BJ (cell line): ENCODE measurements at places on chromosomes 4 and X.

DNA sequence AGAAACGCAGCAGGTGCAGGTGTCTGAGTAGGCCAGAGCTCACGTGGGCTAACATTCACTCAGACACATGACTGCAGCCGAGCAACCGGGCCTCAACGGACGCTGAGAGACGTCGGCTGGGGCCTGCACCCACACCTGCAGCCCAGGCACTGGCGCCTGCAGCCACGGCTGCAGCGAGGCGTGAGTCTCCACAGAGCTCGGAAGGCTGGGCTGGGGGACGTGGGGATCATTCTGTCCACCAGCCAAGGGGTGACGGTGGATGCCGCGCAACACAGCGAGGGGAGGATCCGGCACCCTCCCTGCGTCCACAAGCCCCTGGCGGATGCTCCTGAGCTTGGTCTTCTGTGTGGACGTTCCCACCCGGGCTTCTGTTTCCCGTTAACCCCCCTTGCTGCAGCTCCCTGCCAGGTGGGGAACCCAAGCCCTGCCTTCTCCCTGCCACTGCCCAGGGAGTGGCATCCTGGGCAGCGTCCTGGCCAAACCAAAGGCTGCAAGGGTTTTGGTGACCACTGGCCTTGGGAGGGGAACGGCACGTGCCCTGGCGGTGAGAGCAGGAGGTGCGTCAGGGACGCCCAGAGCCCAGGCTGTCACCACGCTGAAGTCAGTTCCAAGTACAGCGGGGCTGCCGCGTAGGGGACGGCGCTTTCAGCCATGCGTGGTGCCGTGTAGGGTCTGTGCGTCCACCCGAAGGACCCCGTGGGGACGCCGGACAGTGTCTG is 16.3 kb downstream of the PPP2R3B start:
- DNase-seq, result no peak

- no peak for DNase-seq
Observed at GRCh38 chrX:110036162-110037033, 33.5 kb downstream of the TMEM164 start.

- DNase-seq, result no peak
Observed at GRCh38 chrX:21907260-21907659, 33.2 kb upstream of the SMS start.

DNA sequence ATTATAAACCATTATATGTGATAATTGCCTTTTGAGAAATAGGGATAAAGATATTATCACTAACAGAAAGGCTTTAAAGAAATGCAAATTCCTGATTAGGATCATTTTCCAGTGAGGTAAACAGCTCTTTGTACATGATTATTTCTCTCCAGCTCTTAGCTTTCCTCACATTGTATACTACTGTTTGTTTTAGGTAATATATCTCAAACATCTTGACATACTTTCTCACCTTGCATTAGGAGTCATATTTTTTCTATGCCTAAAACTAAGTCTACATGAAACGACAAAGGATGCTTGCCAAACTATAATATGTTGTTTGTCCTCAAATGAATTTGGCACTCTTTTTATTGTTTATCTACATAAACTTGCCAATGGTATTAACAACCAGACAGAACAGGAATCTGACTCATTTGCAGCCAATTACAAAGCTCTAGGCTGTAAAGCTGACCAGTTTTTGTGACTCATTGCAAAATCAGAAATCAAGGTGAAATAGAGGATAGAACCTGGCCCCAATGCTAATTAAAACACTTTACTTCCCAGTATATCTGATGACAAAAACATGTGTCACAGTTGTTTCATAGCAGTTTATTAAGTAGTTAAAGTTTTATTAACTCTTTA is 107.0 kb downstream of the IQCM start:
- DNase-seq, result peak; percentile 29

DNA sequence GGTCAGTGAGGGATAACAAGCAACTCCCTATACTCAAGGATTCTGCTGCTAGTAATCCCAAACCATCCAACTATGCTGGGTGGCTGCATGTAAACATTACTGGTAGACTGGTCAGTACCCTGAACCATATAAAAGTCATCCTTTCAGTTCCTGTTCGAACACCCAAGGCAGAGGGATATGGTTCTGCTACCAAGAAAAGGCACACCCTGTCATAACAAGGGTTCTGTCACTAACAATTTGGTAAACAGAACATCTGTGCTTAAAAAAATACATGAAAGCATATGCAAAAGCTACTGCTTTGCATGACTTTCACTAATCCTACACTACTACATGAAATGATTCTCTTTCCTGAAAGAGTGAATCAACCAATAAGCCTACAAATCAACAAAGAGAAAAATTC is 76.8 kb upstream of the MCF2 start:
- no peak for DNase-seq

DNA sequence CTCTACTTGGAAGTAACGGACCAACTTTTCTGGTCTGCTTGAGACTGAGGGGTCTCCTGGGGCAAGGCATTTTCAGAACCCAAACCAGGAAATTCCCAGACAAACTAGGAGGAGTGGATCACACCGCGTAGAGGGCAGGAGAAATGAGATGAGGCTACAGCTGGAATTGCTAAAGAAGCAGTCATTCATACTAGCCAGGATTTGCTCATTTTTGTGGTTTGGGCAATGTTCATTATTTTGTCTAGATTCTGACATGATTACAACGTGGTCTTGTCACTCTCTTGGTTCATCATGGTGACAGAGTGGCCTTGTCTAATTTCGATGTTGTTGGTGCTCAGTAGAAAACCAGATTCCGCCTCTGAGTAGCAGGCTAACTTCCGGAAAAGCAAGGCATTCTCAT is 63.2 kb downstream of the BANK1 start:
- DNase-seq, result no peak

DNA sequence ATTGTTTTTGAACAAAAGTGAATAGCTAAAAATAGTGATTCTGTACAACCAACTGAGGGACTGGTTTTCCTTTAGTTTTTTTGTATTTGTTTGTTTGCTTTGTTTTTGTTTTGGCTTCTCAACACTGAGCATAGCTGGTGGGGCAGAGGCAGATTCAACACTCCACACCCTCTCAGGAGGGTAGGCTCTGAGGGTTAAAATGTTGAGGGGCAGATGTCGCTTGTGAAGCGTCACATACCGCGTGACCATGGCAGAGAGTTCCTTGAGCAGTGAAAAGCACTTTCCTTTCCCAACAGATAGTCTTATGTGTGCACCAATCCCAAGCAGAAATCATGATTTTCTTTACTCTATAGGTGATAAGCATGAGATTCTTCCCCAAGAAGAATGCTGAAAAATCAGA is 155.0 kb downstream of the PALLD start:
- no peak for DNase-seq

GRCh38 chrX:133366735-133367134 is 48.6 kb downstream of the GPC4 start:
- DNase-seq, result no peak

GRCh38 chr4:150584111-150584915 is 2.4 kb downstream of the MAB21L2 start:
- DNase-seq, result no peak

GRCh38 chrX:49291615-49292337 is 11.7 kb upstream of the GAGE10 start:
- no peak for DNase-seq

DNA sequence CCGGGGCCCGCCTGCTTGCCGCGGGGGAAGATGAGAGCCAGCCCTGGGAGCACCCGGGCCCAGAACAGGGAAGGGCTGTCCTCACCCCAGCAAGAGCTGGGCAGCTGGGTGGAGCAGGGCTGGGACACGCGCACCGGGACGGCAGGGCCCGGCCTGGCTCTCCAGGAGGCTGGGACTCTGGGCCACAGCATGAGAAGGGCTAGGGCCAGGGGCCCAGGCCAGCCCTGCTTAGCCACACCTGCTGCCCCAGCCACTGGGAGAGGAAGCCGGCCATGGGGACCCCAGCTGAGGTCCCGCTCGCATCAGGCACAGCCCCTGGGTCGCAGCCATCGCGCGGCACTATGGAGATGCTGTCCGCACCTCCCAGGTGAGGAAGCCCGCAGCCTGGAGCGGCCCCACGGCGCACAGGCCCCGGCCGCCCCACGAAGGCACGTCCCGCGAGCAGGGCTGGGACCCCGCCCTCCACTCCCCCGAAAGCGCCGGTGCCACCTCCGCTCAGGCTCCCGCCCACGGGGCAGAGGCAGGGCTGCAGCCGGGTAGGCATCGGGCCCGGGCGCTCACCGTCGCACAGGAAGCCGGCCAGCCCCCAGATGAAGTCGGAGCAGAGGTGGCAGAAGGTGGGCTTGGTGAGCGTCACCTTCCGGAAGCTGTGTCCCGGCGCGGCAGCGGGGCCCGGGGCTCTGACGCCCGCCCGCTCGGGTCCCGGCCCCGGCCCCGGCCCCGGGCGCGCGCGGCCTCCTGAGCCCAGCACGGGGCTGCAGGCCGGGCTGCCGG is 531 bp downstream of the DGKQ start:
- DNase-seq, result no peak

- DNase-seq, result no peak
Observed at GRCh38 chr4:41751449-41752061, 3.0 kb upstream of the PHOX2B start.

DNA sequence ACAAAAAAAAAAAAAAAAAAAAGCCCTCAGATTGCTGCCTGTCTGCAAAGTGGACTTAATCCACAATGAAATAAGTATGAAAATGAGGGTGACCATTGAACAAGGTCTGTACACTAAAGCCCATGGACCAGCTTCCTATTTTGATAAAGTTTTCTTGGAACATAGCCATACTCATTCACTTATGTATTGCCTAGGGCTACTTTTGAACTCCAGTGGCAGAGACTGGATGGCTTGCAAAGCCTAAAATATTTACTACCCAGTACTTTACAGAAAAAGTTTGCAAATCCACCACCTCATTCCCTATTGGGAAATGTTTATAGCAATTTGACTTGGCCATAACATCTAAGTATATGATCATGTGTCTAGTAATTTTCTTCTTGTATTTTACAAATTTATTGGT is 481.7 kb downstream of the NAF1 start:
- DNase-seq, result no peak

DNA sequence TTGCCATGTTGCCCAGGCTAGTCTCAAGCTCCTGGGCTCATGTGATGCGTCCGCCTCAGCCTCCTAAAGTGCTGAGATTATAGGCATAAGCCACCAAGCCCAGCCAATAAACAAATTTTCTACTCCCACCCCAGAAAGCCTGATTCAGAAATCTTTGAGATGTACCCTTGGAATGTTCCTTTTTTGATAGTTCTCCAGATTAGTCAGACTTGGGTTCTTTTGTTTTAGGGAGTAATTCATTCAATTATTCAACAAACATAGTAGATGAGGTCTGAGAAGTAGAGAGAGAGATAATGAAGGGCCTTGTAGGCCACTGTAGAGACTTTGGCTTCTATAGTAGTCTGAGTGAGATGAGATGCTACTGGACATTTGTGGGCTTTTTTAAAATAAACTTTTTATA is 27.8 kb downstream of the RP2 start:
- DNase-seq, result no peak

GRCh38 chrX:97039363-97040029 is 155.8 kb downstream of the RPA4 start:
- DNase-seq, result no peak

DNA sequence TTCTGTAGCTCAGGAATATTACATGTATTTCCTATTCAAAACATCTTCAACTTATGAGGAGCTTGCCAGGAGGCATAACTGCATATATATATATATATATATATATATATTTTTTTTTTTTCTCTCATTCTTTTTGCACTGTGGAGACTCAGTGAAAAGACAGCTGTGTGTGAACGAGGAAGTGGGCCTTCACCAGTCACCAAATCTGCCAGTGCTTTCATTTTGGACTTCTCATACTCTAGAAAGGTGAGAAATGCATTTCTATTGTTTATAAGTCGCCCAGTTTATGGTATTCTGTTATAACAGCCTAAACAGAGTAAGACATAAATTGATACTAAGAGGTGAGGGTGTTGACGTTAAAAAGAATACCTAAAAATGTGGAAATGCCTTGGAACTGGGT is 710.6 kb downstream of the TRAM1L1 start:
- no peak for DNase-seq

DNA sequence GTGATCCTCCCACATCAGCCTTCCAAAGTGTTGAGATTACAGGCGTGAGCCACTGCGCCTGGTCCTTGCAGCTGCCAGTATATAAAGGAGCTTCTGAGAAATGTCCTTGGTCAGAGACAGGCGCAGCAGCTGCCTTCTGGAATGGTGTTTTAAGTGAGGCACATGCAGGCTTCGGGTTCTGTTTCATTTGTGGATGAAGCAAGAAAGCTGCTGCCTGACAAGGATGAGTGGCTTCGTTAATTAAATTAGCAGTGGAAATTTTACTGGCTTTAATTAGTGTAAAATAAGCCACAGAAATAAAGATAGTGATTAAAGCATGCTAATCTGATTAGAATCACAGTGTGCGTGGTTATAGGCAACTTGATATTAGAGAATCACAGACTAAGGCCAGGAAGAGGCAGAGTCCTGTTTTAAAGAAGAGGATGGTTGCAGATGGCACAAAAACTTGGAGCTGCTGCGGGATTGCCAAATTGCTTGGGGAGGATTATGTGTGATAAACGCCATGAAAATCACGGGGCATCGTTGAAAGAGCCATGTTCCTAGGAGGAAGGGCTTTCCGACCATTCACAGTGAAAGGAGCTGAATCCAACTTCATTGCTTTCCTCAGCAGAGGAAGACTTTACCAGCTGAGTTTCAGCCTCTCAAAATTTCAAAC is 348.4 kb upstream of the FAT1 start:
- no peak for DNase-seq

DNA sequence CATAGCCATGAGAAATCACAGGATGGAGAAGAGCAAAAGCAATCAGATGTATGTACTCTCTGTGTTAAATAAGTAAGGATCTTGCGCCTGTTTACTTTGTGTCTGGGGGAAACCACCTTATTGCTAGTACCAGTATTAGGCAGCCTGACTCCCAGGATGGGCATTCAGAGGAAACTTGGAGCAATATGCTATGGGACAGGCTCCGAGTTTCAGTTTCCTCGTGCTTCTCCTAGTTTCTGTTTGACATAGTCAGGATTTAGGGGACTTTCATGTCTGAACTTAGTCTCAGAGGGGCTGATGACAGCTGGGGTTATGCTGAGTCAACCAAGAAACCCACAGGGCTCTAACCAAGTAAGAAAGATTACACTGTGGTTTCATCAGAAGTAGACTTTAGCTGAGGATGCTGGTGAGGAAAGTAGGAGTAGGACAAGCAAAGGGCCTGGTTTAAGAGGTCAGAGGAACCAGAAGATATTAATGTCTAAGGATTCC is 13.5 kb downstream of the NSUN7 start:
- no peak for DNase-seq

DNA sequence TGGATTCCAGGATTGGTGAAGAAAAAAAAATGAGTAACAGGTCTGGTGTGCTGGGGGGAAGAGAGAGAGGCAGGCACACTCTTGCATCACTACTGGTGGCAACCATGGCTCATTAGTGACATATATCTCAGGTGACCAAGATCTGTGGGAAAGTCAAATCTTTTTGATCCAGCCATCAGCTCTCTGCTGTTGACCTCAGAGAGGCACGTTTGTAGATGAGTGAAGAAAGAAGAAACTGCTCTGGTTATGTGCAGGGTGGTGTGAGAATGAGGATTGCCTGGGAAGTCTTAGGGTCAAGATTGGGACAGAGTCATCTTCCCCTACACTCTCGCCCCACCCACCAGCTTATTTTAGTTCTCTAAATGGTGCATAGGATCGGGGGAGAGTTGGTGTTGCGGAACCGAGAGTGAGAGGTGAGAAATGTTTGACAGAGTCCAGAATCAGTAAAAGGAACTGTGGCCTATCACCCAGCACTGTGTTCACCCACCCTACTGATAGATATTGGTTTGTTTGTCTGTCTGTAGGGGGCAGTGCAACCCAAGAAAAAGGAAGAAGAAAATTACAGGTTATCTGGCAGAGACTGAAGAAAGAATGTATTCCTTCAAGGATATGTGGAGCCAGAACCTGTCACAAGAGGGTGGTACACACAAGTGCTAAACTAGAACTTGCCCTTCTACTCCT is 21.9 kb downstream of the ARMCX6 start:
- no peak for DNase-seq
